Activated gamma-delta T cell (primary cell): ENCODE measurements at places on chromosomes 5 and 9.

DNA sequence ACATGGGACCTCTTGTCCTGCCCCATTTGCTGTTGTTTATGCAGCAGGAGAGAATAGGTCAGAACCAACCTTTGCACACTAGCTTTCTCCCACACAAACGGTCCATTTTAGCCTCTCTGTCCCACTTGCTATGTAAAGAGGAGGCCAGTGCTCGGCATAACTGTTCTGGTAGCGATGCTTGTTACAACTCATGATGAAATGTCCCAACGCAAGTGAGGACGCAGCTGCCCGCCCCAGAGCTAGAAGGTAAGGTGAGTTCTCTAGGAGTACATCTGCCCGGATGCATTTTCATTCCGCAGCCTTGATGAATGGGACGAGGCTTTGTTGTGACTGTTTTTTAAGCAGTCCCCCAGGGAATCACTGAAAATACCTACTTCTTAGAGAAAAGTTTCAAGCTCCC is 14.1 kb downstream of the S1PR3 start:
- DNase-seq = no peak

- DNase-seq = no peak
These were observed 509.2 kb downstream of the CSNK1G3 start for GRCh38 chr5:124021066-124021641.

DNA sequence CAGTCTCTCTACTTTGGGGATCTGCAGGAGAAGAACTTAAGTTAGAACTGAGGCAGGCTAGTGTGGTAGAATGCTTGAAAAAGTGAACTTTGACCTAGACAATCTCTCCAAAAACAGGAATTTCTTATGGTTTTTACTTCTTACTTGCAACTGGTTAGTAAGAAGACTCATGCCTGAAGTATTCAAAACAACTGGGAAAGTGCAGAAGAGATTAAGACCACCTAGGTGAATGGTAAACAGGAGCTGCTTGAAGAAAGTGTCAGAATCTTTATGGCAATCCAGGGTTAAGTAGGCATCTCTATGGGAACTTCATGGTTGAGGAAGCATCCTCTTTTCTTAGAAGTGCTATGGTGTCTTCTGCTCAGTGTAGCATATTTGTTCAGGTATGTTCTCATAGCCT is 428.6 kb upstream of the TLE4 start:
- no peak for DNase-seq

DNA sequence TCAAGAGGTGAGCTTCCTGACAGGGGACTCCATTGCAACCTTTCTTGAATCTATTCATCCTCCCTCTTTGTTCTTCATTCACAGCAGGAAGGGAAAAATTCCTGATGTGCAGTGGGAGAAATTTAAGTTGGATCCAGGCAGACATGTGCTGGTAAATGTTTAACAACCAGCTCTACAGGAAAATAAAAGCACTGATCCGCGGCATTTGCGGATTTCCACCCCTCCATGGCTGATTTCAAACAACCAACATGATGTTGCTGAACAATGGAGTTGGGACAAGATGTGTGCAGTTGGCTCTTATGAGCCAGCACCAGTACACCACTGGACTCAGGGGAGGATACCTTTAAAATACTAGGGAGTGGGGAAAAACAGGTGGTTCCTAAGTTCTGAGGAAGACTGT is 47.0 kb downstream of the SPRY4 start:
- DNase-seq = no peak

- no peak for DNase-seq
These were observed 98.2 kb downstream of the CSNK1G3 start for GRCh38 chr5:123610209-123610608.

DNA sequence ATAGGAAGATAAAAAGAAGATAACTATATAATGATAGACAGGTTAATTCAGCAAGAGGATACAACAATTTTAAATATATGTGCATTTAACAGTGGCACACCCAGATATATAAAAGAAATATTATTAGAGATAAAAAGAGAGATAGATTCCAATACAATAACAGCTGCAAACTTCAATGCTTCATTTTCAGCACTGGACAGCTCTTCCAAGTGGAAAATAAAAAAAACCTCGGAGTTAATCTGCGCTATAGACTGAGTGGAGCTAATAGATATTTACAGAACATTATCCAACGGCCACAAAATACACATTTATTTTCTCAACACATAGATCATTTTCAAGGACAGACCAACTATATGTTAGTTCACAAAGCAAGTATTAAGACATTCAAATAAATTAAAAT is 1229.5 kb upstream of the CDH6 start:
- no peak for DNase-seq

DNA sequence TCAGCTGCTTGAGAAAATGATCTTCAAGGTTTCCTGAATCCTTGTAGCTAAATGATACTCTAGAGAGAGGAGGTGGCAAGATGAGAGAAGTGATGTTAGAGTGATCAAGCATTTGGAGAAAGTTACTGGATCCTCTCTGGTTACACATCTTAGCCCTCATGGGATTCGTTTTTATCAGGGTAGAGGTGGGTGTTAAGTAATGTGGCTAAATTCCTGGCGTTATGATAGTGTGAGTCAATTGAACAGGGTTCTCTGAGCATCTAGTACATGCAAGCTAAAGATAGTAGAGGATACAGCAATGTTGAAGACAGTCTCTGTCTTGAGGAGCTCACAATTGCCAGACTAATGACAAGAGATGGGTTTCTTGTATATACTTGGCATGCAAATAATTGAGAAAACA is 123.7 kb downstream of the PSD2 start:
- DNase-seq = no peak

DNA sequence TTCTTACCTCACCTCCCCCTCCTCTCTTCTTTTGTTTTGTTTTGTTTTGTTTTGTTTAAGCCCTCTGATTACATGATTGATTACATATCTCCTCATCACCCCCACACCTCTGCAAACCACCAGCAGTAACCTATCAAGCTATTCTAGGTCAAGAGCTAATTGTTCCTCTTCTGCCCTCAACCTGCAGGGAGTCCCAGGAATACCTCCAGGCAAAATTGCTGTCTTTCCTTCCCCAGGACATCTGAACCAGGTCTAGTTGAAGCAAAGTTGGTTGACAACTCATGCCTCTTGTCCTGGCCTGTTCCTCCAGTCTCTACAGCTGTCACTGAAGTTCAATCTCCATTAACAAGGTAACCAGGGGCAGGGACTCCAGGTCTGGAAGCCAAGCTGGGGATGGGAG is 80.0 kb upstream of the PTGER4 start:
- DNase-seq = no peak

- DNase-seq = no peak
These were observed 51.9 kb downstream of the LMX1B start for GRCh38 chr9:126665644-126666035.

- no peak for DNase-seq
These were observed 6.7 kb upstream of the GAPT start for GRCh38 chr5:58484505-58484904.

DNA sequence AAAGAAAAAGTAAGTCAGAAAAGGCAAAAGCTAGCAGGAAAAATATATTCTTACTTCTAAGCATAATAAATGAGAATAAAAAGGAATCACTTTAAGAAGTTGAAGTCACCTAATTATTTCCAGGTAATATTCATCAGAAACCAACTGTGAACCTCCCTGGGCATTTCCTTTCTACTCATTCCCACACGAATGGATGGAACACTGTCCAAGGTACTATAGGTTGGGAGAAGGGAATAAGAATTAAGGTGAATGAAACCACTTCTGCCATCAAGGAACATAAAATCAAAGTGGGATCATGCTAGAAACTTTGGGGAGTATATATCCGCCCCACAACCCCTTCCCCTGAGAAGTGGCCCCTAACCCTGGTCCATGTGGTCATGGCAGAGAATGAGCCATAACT is 41.6 kb downstream of the PRELID2 start:
- DNase-seq = no peak

- no peak for DNase-seq
These were observed 41.7 kb upstream of the DENND4C start for GRCh38 chr9:19188771-19189170.

DNA sequence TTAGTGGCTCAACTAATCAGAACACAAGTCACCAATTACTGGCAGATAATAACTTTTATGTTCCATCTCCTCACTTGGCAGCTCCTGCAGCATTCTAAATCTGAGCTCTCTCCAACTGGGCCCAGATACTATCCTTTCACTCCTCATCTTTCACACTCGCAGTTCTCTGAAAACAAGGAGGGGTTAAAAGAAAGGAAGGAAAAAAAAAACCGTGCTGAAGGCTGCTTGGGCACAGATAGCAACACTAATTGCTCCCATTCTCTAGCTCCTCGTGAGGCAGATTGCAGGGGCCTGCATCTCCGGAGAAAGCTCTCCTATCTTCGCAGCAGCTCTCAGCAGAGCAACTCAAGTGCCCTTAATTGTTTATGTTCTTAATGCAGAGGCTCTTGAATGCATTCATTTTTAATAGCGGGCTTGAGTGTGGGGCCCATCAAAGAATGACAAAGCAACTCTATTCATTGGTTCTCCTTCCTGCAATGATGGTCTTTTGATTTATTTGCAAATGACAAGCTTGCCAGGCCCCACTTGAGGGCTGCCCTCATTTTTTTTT is 23.9 kb downstream of the TLE1 start:
- no peak for DNase-seq

- DNase-seq = no peak
These were observed 53.6 kb upstream of the IRX2 start for GRCh38 chr5:2805080-2805479.

- no peak for DNase-seq
These were observed 20.9 kb downstream of the PCSK5 start for GRCh38 chr9:75911390-75911789.

DNA sequence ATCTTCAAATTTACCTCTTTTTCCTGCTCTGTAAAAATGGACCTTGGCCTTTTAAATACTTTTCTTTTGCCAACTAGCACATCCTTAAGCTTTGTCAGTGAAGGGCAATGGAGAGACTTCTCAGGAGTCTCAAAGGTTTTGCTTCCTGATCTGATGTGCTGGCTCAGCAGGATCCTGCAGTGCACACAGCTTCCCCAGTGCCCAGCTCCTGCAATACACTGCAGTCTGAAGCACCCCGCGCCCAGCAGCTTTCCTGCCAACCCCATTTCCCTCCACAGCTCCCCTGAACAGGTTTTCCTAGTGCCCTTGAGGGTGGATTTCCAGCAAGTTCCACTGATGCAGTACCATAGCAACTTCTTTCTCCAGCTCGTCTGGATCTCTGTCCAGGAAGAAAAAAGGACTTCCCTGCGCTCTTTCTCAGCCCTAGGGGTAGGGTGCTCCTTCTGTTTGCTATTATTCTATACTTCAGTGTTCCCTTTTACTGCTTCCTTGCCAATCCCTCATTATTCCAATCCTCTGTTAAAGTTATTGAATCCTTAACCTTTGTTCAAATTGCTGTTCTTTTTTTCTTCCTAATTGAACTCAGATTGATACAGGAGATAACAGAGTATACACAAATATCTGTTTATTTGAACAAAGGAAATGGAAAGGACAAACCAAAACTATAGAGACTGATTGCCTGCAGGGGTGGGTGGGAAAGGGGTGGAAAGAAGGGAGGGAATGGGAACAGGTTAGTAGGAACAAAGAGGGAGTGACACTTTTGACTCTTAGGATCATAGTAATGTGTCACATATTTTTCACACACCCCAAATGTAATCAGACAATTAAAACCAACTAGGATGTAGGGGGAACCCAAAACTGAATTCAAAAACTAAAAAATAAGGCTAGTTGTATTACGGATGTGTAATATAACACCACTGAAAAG is 8.5 kb downstream of the SNAPC3 start:
- no peak for DNase-seq

- DNase-seq = no peak
These were observed 155.0 kb upstream of the PRDM9 start for GRCh38 chr5:23352446-23352845.

GRCh38 chr5:4929092-4929655 is 211.0 kb upstream of the ADAMTS16 start:
- DNase-seq = no peak
